Globus pallidus (tissue), 1 donor: ENCODE measurements at places on chromosomes 16 and 17.
A peak's percentile ranks its signal among the peaks of the same experiment; 100 is the strongest.

- peak; percentile 57 for DNase-seq
Measured at GRCh38 chr16:89456419-89456959, 33.9 kb downstream of the ANKRD11 start.

DNA sequence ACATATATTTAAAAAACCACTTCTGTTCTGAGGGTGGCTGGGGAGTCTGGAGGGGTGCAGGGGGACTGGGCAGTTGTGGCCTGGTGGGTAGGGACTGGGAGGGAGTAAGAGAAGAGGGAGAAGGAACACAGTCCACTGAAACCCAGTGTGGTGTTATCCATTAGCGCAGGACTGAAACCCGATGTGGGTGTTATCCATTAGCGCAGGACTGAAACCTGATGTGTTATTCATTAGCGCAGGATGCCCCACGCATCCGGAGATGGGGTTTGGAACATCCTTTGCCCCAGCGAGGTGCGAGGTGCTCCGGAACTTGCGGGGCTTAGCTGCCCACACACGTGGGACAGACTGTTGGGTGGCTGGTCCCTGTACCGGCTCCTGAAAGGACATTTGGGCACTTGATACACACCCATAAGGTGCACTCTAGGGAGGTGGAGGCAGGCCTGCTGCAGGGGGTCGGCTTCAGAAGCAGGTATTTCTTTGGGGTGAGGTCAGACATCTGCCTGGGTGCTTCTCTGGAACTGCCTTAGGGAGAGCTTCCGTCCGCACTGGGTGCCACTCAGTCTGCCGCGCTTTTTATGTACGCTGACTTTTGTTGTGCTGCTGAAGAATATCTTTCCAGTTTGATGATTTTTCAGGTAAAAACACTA is 20.3 kb upstream of the FASN start:
- no peak for DNase-seq

DNA sequence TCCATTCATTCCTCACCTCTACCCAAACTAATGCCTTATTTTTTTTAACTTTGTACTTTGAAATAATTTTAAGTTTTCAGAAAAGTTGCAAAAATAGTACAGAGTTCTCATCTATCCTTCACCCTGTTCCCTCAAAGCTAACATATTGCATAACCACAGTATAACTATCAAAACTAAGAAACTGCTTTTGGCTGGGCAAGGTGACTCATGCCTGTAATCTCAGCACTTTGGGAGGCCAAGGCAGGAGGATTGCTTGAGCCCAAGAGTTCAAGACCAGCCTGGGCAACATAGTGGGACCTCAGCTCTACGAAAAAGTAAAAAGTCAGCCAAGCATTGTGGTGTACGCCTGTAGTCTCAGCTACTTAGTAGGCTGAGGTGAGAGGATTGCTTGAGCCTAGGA is 147.7 kb downstream of the SKAP1 start:
- DNase-seq: no peak

- no peak for DNase-seq
Measured at GRCh38 chr17:696369-696768, 18.3 kb downstream of the VPS53 start.

GRCh38 chr17:58421711-58422110 is 4.4 kb upstream of the RNF43 start:
- no peak for DNase-seq

GRCh38 chr16:86082418-86083030 is 183.6 kb downstream of the IRF8 start:
- DNase-seq: no peak

DNA sequence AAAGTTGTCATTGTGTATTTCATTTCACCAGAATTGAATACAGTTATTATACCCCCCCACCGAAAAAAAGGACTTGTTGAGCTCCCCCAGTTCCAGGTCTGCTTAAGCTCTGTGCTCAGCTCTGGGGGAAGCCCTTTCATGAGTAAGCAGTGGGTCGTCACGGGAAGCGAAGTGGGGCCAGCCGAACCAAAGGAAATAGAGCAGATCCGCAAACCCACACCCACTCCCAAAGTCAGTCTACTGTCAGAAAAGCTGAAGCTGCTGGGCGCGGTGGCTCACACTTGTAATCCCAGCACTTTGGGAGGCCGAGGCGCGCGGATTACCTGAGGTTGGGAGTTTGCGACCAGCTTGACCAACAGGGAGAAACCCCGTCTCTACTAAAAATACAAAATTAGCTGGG is 50.1 kb downstream of the PECAM1 start:
- no peak for DNase-seq

DNA sequence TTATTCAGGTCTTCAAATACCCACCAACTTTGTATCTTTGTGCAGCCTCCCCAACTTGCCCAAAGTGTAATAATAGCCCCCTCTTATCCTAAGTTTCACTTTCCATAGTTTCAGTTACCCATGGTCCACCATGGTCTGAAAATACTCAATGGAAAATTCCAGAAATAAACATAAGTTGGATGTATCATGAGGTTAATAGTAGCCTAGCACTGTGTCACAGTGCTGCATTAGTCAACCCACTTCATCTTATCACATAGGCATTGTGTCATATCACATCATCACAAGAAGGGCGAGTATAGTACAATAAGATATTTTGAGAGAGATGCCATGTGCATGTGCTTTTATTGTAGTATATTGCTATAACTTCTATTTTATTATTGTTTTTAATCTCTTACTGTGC is 21.9 kb downstream of the OMG start:
- no peak for DNase-seq

- peak; percentile 78 for DNase-seq
Measured at GRCh38 chr17:68972119-68972704, 17.0 kb upstream of the ABCA8 start.

DNA sequence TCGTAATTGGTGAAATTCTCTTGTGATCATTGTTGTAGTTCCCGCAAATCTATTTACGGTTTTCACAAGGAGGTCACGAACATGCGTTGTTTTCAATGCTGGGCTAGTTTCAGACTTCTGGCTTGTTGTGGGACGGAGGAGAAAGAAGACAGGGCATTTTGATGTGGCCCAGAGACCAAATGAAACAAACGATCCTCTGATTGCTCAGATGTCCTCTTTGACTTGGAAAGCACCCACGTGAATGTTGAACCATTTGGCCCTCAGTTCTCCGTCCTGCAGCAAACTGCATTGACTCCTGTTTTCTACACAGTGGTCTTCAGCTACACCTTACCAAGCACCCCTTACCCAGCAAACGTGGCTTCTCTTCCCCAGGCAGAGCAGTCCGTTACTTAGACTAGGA is 391.0 kb downstream of the WWOX start:
- DNase-seq: peak; percentile 56

GRCh38 chr16:85366031-85366763 is 246.9 kb upstream of the GSE1 start:
- DNase-seq: peak; percentile 24

- DNase-seq: no peak
Measured at GRCh38 chr17:16419929-16420271, 4.5 kb downstream of the TRPV2 start.

DNA sequence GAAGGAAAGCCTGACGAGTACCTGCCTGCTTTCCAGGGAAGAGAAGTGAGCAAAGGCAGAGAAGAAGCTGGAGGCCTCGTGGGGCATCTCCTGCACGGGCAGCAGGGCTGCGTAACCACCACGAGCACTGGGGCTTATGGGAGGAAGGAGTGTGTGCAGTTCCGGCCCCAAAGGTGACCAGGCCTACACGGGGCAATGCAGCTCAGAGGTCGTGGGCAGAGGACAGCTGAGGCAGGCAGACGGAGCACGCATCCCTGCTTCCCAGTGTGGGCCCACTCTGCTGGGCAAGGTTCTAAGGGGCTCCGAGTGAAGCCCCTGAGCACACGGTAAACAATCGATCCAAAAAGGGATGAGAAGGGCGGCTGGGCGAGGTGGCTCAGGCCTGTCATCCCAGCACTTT is 109.7 kb downstream of the ANKRD11 start:
- DNase-seq: no peak

GRCh38 chr17:73309727-73310596 is 1.8 kb downstream of the CDC42EP4 start:
- DNase-seq: no peak

DNA sequence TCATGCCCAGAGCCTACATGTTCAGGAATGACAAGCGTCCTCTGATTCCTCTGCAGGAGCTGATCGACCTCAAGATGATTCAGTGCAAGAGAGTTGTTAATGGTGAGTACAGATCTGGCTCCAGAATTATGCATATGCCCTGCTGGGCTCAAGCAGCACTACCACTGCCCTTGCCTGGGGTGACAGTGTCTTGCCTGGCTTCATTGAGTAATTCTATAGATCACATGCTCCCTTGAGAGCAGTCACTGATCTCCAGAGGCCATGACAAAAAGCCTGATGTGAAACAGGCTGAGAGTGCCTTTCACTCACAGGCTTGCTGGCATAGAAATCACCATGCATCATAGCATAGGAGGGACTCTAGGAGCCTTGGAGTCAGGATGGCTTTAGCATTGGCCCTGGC is 26.4 kb downstream of the DUS2 start:
- no peak for DNase-seq

DNA sequence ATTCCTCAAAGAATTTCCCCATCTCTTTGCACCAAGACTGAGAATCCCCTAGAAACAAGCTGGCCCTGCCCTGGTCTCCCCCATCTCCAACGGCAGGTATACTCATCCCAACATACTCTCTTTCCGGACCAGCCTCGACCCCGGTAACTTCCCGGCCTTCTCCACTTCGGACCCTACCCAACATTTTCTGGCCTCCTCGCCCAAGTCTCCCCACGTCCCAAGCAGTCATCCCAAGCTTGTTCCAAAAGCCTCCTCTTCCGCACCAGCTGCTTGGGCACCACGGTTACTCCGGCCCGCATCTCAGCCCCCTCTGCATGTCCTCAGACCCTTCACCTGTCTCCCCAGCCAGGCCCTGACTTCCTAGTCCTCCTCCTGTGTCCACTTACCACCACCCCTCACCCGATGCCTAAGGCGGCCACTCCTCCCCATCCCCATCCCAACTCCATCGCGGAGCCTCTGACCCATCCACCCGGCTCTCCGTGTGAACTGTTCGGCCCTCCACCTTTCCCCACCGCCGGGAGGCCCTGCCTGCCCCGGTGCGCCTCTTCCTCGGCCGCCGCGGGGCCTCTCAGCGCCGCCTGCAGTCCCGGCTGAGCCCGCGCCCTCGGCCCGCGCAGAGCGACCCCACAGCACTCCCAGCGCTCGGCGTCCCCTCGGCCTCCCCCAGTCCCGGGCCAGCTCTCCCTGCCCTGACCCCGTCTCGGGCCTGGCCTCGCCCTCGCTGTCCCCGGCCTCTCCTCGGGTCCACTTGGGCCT is 994 bp downstream of the PITPNA start:
- DNase-seq: no peak

GRCh38 chr16:63373744-63374143 is 1337.5 kb upstream of the CDH8 start:
- no peak for DNase-seq

- no peak for DNase-seq
Measured at GRCh38 chr16:30820952-30821421, 34.0 kb upstream of the ZNF629 start.
